ENCODE measurements at places on chromosomes 11 and 22.

DNA sequence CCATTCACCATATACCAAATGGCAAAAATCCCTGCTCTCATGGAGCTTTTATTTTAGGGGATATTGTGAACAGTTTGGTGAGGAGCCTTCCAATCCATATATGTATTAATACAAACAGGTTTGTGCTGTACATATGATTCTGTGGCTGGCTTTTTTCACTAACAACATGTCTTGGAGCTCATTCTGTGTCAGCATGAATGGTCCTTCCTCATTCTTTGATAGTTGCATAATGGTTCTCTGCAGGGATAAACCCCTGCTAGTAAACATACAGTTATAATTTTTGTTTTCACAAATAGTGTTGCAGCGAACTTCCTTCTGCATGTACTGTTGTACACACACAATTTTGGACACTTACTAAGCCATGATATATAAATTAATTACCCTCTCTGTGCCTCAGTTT is 8.3 kb downstream of the PRR5L start:
- no peak for DNase-seq

GRCh38 chr11:1163321-1163910 is 5.7 kb downstream of the MUC5AC start:
- DNase-seq: no peak

DNA sequence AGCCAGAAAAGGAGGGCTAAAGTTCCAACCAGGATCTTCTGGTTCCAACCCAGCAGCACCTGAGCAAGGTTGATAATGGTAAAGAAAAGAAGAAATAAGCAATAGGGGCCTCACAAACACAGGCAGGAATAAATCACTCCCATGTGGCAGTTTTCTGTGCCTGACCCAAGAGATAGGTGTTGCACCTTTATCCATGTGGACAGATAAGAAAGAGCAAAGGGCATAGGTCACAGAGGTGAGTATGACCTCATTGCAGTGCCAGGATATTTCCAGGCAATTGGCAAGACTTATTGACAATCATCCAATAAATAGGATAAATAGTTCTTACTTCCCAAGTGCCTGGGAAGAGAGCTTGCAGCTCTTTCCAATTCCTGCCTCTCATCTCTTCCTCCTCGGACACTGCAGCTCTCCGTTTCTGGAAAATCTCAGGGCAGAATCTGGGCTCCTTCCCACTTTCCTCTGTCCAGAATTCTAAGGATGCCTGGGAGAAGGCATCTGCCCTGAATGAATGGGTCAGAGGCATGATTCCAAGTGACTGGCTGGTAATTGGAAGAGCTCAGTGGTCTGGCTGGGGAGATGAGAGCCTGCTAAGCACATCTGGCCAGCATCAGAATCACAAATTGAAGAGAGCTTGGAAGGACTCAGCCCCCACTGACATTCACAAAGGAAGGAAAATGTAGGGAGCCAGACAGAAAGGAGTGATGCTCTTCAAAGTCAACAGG is 14.5 kb upstream of the LRRC55 start:
- no peak for DNase-seq

- no peak for DNase-seq
These were observed 24.7 kb downstream of the GAL start for GRCh38 chr11:68709062-68709461.

DNA sequence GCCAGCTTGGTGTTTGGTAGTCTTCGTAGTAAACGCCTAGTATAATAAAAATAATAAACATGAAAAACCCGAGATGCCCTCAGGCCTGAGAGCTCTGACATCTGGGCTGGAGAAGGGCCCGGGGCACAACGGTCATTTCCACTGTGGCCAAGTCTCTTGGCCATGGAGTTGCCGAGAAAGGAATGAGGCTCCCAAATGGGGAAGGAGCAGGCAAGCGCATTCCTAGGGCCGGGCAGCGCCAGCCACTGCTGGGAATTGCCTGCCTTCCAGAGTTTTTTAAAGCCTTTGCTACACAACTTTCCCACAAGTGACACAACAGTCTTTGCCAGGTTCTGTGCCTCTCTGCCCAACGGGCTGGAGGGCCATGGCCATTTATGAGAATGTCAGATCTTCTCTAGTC is 103.4 kb downstream of the NAV2 start:
- no peak for DNase-seq

GRCh38 chr11:80362563-80363340 is 921.9 kb upstream of the TENM4 start:
- DNase-seq: no peak

- peak; percentile 23 for DNase-seq
These were observed 574.7 kb downstream of the TBC1D22A start for GRCh38 chr22:47337161-47337621.

DNA sequence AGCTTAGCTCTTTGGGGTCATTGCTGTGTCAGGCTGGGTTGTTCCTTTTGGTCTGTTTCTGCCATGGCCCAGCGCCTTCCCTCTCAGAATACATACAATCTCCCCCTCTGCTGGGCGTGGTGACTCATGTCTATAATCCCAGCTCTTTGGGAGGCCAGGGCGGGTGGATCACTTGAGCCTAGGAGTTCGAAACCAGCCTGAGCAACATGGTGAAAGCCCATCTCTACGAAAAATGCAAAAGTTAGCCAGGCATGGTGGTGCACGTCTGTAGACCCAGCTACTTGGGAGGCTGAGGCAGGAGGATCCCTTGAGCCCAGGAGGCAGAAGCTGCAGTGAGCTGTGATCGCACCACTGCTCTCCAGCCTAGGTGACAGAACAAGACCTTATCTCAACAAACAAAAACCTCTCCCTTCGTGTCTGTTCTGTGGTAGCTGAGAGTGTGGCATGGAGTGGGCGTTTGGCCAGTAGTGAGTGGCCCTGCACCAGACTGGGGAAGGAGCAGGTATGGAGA is 46.7 kb upstream of the RAB1B start:
- no peak for DNase-seq

DNA sequence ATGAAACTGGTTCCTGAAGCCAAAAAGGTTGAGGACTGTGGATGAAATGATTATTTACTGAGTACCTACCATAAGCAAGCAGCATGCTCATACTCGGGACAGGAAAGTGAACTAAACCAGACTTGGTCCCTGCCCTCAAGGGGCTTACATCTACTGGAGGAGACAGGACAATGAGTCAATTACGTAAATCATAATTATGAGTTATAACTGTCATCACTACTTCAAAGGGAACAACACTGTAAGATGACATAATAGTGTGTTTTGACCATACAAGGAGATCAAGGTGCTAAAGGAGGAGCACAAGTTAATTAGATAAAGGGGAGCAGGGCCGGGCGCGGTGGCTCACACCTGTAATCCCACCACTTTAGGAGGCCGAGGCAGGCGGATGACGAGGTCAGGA is 2.5 kb downstream of the FAM227A start:
- DNase-seq: no peak

All from NCI-H345 (cell line).